ENCODE measurements at places on chromosomes 4 and X.

DNA sequence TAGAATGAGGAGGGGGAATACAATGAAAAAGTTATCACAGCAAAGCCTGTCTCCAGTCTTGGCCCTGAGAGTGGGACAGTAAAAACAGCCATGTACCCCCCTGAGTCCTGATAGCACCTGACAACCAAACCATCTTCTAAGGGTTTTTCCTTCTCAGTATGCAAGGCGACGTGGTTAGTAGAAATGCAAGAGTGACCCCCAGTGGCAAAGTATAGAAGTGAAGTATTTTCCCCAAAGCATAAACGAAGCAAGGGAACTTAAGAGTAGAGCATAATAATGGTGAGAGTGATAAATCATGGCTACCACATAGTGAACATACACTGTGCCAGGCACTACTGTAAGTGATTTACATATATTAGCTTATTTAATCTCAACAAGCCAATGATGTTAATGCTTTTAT, 52.8 kb downstream of the FAM47C start:
- DNase-seq = no peak

DNA sequence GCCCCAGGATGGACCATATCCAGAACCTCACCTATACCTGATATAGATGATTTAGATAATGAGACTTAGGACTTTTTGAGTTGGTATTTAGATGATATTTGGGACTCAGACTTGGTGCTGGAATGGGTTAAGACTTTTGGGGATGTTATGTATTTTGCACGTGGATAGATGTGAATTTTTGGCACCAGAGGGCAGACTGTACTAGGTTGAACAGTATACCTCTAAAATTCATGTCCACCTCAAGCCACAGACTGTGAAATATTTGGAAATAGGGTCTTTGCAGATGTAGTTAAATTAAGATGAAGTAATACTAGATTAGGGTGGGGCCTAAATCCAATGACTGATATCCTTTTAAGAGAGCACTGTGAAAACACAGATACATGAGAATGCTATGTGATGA, 15.6 kb downstream of the RBM41 start:
- no peak for DNase-seq

DNA sequence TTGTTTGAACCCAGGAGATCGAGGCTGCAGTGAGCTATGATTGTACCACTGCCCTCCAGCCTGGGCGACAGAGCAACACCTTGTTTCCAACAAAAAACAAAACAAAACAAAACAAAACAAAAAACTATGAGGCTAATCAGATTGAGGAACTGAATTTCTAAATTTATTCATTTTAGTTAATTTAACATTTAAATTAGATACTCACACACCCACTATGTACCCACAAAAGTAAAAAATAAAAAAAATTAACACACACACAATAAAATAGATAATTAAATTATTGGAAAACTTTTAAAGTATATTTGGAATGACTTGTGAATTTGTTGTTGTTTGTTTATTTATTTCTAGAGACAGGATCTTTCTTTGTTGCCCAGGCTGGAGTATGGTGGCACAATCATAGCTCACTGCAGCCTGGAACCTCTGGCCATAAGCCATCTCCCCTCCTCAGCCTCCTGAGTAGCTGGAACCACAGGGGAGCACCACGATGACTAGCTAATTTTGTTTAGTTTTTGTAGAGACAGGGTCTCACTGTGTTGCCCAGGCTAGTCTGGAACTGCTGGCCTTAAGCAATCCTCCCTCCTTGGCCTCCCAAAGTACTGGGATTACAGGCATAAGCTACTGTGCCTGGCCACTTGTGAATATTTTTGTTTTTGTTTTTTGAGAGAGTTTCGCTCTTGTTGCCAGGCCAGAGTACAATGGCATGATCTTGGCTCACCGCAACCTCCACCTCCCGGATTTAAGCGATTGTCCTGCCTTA, 9.8 kb upstream of the ZNF157 start:
- DNase-seq = no peak

DNA sequence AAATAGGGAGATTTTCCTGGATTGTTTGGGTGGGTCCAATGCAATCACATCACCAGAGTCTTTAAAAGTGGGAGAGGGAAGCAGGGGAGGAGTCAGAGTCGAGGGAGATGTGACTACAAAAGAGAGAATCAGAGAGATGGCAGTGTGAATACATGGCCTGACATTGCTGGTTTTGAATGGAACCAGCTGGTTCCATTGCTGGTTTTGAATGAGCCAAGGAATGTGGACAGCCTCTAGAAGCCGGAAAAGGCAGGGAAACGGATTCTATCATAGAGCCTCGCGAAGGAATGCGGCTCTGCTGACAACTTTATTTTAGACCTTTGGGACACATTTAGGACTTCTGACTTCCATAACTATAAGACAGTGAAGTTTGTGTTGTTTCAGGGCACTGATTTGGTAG, 627.0 kb upstream of the HTR2C start:
- no peak for DNase-seq

DNA sequence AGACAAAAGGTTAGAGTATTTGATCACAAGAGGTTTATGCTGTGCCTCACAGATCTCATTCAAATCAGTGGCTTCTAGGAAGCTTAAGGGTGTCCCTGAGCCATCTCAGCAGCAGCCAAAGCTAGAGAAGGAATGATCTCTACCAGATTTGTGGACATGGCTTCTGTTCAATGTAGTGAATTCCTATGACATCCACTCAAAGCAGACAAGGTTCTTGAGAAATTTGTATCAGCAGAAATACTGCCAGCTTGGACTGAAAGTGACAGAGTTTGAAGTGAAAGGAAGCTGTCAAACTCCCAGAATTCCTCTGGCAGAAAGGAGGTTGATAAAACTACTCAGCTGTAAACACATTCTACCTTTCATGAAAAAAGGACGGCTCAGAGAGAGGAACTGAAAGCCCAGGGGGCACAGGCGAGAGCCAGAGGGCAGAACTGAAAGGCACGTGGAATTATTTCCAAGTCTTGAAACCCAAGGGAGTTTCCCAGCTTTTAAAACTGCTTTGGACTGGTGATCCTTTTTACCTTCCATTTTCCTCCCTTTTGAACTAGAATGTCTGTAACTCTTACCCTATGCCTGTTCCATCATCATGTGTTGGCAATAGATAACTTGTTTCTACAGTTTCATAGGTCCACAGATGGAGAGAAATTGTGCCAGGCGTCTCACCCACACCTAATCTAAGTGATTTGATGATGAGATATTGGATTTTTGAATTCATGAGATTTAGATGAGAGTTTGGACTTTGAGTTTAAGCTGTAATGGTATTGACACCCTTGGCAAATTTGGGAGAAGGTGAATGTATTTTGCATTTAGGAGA, 14.5 kb upstream of the MED14 start:
- DNase-seq = no peak

DNA sequence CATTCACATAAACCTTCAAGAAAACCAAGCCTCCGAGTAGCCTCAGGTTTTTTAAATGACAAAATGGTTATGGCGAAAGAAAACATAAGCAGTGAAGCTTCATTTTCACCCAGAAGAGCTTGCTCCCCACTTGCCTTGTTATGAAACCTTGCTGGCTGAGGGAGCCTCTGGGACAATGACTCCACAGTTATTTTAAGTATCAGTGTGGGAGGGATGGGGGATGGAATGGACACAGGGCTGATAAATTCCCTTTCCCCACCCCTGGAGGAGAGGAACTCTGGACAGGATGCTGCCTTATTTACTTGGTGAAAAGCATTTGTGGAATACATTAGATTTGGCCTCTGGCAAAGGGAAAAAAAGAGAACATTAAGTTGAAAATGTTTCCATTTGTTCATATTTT, 220.7 kb upstream of the CNKSR2 start:
- no peak for DNase-seq

DNA sequence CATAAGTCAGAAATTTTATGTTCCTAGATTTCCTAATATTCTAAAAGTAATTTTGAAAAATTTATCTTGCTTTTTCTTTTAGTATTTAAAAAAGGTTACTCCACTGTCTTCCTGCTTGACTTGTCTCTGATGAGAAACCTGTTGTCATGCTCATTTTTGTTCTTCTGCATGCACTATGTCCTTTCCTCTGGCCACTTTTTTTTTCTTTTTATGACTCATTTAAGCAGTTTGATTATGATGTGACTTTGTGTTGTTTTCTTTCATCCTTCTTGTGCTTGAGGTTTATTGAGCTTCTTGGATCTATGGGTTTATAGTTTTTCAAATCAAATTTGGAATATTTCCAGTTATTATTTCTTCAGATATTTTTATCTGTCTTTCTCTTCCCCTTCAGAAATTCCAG, 12.0 kb upstream of the UFSP2 start:
- no peak for DNase-seq

DNA sequence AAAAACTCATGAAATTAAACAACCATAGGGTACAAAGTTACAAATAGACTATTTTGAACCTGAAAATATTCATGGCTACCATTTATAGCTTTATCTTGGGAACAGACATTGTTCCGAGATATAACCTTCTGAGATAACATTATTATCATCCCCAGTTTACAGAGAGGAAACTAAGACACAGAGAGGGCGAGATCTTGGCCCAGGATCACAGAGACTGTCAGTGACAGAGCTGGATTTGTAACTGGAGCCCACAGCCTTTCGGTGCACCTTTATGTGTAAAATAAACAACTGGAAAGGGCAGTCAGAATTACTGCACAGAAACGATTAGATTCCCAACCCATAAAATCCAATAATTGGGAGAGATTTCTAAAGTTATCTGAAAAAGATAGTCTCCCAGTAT, 28.4 kb downstream of the KLF3 start:
- DNase-seq = no peak

DNA sequence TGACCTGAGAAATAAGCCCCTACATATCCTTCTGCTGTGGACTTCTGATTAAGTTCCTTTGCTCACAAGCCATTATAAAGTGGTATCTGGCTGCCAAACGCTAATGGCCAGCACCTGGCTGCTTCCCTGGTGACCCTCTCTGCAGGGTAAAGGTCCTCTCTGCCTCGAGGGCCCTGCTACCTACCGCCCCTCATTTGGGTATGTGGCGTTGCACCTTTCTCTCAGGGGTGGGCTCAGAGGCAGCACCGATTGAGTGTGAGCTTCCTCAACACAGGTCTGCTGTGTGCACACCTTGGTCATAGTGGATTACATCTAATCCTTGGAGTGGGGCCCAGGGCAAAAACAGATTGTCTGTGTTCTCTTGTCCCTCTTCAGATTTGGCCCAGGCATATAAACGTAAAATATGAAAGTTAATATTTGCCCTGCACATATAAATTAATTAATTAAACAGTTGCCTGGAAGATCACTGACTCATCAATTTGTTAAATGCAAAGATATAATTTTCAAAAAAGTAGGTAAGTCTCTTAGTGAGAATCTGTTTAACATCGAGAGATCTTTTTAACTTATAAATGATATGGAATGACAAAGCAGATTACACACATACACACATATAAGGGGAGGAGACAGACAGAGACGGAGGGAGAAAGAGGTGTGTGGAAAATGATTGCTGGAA, 174.5 kb upstream of the SMIM31 start:
- DNase-seq = no peak

DNA sequence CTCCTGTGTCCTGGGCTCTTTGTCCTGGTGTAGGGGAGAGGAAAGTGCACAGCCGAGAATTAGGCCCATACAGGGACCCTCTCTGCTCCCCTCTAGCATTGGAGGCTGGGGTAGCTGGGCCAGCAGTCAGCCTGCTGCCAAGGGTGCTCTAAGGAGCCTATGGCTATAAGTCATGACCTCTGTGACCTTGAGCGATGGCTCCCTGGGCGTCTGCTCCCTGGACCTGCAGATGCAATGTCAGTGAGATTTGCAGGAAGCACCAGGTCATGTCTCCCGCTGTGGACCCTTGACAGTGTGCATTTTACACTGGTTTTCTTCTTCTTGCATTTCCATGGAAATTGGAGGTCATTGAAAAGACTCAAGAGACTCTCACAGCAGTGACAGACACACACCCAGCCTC, 234.1 kb upstream of the PSAPL1 start:
- DNase-seq = no peak

DNA sequence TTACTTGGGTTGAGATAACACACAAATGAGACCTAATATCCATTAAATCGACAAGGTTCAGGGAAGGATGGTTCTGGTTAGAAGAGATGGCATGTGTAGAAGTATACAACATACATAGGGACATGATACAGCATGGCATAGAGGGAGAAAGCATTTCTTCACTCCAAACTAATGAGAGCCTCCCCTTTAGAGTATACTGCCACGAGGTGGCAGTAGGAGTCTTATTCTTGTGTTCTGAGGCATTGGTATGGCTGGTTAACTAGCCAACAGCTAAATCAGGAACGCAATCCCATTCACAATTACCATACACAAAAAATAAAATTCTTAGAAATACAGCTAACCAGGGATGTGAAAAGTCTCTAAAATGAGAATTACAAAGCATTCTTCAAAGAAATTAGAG, 29.1 kb upstream of the TRO start:
- DNase-seq = peak; percentile 45

DNA sequence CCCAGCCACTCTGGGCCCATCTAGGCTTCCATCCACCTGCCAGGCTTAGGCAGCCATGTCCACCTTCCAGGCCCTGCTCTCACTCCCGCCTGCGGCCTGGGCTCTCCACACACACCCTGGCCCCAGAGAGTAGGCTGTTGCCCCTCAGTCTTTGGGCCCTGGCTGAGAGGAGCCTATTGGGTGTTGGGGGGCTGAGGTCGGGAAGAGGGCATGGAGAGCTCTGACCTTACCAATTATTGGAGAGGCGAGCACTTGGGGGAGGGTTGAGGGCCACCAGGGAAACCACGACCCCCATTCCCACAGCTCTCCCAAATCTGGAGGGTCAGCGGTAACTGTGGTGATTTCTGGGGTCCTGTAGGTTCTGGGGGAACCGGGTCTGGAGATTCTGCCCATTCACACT, 38.2 kb downstream of the HTRA3 start:
- no peak for DNase-seq

- peak; percentile 88 for DNase-seq
These were observed at the start of gene IL2RG for GRCh38 chrX:71111141-71111843. Gene IL2RG, minus strand, starts transcription at chrX:71111577. Its CDS starts 38 bp downstream, at chrX:71111539.

- no peak for DNase-seq
These were observed 117.5 kb downstream of the DNAAF6 start for GRCh38 chrX:107323786-107324492.

- no peak for DNase-seq
These were observed 22.3 kb upstream of the MAOA start for GRCh38 chrX:43633757-43634156.

- no peak for DNase-seq
These were observed 54.7 kb downstream of the CNGA2 start for GRCh38 chrX:151789179-151789800.

DNA sequence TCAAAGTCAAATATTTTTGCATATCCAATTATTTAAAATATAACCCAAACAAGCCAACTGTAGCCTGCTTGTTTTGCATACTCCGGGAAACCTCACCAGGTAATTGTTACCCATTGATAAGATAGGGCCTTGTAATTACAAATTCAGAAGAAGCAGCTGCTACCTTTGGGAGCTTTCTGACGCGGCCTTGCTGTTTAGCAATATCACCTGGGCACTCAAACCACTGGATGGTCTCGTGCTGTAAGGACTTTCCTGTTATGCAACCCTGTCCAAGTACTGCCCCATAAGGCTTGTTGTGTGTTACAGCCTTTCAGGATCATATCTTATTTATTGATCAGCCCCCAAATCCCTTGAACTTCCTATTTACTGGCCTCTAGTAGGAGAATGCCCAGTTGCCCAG, 52.1 kb downstream of the HS3ST1 start:
- no peak for DNase-seq

GRCh38 chr4:184643731-184644130, 5.5 kb downstream of the CASP3 start:
- no peak for DNase-seq

GRCh38 chrX:56792270-56793111, 63.4 kb downstream of the NBDY start:
- DNase-seq = no peak
